ENCODE measurements at places on chromosomes 1 and 21. TPM values are rescaled to one million over a fixed set of nuclear protein-coding genes. Genes with fewer than 3 reads are reported as not detected.
A peak's percentile ranks its signal among the peaks of the same experiment; 100 is the strongest.

- peak; percentile 74 for DNase-seq
Observed at GRCh38 chr1:8408151-8408839, 90.4 kb downstream of the SLC45A1 start.

DNA sequence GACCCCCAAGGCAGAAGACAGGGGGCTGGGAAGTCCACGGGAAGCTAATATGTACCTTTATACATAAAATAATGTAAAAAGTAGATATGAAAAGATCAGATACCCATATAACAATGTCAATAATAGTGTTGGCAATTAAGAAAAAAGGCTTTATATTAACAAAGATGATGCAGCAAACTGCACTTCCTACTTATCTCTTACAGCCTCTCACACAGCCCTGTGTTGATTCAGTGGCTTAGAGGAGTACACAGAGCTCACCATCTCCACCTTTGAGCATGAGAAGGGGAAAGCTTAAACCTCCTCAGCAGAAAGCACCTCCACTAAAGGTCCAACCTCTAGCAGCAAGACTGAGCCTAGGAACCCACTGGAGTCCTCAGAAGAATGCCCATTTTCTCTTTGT, 7.2 kb upstream of the VSIG8 start:
- no peak for DNase-seq

GRCh38 chr1:202638019-202638700, 72.1 kb downstream of the SYT2 start:
- no peak for DNase-seq

- DNase-seq, result no peak
Observed at GRCh38 chr1:37403166-37403565, 71.2 kb upstream of the ZC3H12A start.

DNA sequence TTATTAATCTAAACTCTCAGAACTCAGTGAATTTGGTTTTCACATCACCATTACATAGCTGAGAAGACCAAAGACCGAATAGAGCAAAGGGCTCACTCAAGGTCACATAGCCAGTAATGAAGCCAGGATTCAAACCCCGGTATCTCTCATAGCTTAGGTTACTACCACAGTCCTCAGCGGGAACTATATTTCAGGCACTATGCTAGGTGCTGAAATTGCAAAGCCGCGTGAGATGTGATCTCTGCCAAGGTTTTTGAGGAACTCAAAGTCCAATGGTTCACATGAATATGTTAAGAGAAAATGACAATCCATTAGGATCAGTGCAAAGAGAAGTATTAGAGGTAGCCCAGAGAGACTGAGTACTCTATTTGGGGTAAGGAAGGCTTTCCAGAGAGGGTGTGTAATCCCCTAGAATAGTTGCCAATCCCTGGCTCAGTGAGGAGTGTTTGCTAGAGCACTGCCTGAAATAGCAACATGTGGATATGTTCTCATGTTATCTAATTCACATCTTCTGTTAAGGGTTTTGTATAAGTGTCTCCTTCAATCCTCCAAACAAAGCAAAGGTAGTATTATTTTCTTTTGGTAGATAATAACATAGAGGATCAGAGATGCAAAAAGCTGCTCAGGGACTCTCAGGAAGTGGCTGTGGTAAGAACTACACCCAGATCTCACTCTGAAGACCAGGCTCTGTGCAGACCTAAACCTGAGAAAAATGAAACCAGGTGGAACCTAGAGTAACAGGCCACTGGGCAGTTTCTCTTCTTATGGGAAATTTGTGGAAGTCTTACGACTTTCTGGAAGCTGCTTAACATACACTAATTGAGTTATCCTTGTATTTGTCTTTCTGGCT, 93.1 kb upstream of the C8B start:
- no peak for DNase-seq

DNA sequence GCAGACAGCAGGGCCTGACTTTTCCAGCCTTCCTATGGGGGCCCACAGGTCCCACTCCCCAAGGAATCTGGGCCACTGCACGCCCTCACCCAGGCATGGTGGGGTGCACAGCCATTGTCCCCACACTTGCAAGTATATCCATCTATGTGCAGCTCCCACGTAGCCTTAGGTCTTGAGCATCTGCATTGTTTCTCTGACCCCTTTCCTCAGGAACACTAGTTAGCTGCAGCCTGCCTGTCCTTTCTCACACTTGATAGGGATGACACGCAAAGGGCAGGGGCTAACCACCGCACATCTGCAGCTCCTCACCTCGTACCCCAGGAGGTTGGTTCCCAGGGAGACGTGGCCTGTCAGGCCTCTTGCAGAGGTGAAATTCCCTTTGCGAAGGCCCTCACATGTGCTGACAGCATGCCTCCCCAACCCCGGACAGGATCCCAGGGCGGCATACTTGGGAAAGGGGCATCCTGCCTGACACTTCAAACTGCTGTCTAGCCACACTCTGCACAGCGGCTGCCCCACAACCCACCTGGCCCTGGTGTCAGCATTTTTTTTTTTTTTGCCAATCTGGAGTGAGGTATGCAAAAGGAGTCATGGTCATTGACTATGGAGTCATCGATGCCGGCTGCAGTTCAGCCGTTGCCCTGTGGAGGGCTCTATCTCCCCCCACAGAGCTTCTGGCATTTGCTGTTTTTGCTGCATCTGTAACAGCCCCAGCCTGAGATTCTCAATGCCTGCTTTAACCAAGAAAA, 5.0 kb downstream of the JMJD4 start:
- peak; percentile 59 for DNase-seq

- DNase-seq, result no peak
Observed at GRCh38 chr1:180934563-180934962, 21.9 kb downstream of the KIAA1614 start.

The LAMC2 gene
- total RNA-seq, result 55.0 TPM

DNA sequence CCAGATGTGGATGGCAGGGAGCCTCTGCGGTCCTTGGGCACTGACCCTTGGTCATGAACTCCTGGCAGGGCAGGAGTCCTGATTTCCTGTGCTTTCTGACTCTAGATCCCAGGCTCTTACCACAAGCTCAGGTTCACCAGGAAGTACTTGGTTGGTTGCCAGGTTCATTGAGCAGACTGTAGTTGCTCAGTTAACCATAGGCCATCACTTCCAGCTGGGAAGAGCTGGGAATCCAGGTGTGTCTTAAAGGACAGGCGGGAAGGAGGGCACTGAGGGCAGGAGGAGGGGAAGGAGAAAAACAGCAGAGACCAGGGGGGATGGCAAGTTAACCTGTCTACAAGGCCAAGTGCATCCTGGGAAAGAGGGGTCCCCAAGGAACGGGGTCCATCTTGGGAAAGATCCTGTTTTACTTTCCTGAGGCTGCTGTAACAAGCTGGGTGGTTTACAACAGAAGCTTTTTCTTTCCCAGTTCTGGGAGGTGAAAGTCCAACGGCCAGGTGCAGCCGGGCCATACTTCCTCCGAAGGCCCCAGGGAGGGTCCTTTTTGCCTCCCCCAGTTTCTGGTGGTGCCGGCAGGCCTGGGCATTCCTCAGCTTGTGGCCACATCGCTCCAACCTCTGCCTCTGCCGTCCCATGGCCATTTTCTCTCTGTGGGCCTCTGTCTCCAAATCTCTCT, 11.6 kb downstream of the KCNAB2 start:
- no peak for DNase-seq

The IRF6 gene
- 92.8 TPM for total RNA-seq

The ACAP3 gene
- total RNA-seq, result 58.7 TPM

GRCh38 chr1:152071123-152071522, 17.7 kb downstream of the TCHHL1 start:
- DNase-seq, result no peak

The FABP3 gene
- 4.8 TPM for total RNA-seq

DNA sequence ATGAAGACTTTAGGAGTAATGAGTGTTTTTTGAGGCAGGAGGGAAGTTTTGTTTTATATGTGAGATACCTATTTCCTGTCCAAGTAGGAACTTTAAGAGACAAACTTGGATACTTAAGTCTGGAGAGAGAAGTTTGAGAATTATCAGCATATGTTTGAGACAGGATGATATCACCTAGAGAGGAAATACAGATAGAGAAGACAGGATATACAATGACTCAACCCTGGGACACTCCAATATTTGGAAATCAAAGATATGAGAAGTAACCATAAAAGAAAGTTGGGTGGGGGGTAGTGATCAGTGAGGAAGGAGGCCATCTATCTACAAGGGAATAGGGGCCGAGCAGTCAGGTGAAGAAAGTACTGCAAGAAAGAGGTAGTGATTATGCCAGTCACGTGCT, 6.5 kb downstream of the LCE7A start:
- DNase-seq, result no peak

The E2F2 gene
- total RNA-seq, result 12.1 TPM

The B3GALT5 gene
- 115 TPM for total RNA-seq

GRCh38 chr1:18731591-18732235, 101.1 kb downstream of the PAX7 start:
- DNase-seq, result no peak

DNA sequence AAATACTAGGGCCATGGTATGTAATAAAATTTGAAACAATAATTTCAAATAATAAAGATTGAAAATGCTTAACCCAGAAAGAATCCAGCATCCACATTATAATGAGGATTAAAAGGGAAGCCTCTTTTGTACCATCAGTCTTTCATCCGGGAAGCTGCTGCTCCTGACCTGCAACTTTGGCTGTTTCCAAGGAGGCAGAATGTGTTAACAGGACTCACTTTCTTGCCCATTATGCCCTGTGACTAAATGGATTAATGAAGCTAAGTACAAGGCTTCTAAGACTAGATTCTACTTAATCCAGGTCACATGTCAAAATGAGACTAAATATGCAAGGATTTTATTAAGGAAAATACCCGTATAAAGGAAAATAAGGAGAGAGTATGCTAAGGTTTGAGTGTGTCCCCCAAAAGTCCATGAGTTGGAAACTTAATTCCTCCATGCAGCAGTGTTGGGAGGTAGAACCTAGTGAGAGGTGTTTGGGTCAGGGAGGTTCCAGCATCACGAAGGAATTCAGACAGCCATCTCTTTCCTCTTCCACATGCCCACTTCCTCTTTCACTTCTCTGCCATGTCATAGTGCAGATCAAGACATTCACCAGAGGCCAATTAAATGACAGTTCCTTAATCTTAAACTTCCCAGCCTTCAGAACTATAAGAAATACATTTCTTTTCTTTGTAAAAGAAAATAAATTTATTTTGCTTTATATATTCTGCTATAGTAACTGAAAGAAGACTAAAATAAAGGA, 27.7 kb downstream of the FMO2 start:
- no peak for DNase-seq

DNA sequence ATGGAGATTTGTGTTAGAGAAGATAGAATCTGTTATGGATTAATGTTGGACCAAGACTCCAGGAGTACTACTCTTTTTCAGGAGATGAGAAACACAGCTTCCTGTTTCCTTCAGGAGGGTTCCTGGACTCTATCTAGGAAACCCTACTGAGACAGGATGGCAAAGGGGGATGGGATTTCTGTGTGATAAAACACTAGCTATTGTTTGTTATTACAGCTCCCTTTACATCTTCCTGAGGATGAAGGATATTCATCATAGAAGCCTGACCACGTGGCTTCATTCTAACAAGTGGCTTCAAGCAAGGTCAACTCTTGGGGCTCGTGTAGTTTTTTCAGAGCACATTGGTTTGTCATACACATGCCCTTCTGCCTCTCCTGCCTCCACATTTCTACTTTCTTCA, 33.3 kb downstream of the RGL1 start:
- no peak for DNase-seq

DNA sequence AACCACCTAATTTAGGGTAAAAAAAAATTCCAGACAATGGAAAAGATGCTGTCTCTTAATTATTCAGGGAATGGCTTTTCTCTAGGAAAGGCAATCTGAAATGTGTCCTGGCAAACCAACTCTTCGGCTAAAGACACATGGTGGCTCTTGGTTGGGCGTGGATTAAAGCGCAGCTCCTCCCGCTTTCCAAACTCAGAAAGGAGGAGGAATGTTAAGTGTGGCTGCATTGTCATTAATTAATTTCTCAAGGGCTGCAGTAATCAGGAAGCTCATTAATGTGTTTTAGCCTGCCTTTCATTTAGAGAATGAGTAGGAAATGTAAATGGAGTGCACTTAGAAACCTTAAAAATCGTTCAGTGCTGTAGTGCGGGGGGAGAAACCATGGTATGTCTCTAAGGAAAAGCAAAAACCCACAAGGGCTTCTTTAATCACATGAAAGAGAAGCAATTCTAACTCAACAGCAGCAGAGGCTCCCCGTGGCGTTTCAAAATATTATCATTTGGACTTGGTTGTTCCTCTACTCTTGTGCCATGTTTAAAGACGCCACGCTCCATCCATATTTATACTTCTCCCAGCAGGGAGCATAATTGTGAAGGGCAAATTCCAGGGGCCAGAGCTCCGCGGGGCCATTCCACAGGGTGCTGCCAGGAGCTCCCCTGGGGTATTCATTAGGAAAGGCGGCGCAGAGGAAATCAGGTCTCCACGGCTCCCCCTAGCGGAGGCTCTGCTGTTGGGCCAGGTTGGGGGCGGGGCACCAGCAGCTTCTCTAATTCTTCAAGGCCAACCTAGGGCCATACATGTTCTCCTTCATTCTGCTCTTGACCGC, 91.9 kb upstream of the SSX2IP start:
- peak; percentile 82 for DNase-seq

GRCh38 chr1:232725305-232726047, 79.7 kb upstream of the MAP10 start:
- DNase-seq, result no peak

DNA sequence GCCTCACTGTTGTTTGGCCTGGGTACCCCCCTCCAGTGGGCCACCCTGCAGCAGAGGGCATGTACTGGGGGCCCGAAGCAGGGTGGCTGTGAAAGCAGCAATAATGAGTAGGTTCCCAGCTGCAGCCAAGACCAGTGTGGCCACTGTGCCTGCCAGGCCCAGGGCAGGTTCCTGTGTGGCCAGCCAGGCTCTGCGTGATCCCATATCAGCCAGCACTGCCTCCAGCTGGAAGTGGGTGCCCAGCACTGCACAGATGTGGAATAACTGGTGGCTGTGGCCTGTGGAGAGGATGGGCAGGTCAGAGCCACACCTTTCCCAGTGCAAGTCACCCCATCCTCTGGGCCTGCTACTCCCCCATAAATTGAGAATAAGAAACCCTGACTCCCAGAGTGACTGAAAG, 2.1 kb downstream of the BGLAP start:
- no peak for DNase-seq

The ATAD3C gene
- 0.49 TPM for total RNA-seq

- DNase-seq, result no peak
Observed at GRCh38 chr1:163799190-163799805, 477.5 kb downstream of the NUF2 start.

GRCh38 chr1:121595089-121595488, 410.3 kb downstream of the SRGAP2C start:
- no peak for DNase-seq

DNA sequence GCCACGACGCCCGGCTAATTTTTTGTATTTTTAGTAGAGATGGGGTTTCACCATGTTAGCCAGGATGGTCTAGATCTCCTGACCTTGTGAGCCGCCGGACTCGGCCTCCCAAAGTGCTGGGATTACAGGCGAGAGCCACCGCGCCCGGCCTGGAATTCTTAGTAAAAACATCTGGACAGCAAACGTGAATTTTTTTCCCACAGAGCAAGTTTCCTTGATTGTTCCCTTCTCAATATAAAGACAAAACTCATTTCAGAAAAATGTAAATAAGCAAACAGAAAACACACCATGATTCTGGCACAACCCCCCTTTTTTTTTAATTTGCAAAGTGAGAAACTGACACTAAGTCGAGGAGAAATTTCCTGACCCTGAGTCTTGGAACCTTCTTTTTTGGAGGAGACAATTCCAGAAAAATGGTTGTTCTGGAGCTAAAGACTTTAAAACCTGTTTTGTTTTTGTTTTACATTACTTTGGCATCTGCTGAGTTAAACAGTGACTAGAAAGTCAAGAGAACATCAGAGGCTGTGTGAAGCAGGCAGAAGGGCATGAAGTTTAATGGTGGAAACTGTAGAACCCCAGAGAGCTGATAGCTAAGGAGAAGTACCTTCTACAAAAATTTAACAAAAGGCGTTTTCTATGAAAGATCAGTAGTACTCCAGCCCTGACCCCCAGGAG, 10.3 kb upstream of the HMGCS2 start:
- DNase-seq, result no peak

The TNFRSF8 gene
- total RNA-seq, result 0.15 TPM
